ENCODE measurements at places on chromosomes 12 and 14.

GRCh38 chr12:68481181-68481941 is 129.3 kb upstream of the RAP1B start:
- no peak for DNase-seq

GRCh38 chr12:68037616-68038255 is 48.5 kb downstream of the IFNG-AS1 start:
- no peak for DNase-seq

GRCh38 chr14:22884738-22885523 is 1.9 kb downstream of the REM2 start:
- DNase-seq, result no peak

DNA sequence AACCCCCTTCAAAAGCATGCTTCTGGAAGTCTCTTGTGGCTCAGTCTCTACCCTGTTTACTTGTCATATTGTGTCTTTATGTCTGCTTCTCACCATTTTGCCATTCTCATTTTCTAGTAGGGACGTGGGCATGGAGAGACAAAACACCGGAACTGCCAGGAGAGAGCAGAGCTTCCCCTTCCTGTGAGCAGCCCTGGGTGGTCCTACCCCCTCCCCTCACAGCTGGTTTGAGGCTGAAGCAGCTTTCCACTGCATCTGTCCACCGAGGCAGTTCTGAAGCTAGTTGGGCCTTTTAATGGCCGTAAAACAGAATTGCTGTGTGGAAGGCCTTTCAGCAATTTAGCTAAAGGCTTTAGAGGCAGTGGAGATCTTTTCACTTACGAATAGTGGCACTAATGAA is 77.0 kb downstream of the PELI2 start:
- no peak for DNase-seq

GRCh38 chr12:57459750-57460467 is at the start of gene GLI1:
GLI1 (plus strand) TSS chr12:57459785; CDS start chr12:57463692, 3,907 bp downstream.
- DNase-seq, result no peak

- DNase-seq, result no peak
These were observed at the start of gene MDGA2 for GRCh38 chr14:47675466-47676314. MDGA2 (minus strand) TSS chr14:47675605.

DNA sequence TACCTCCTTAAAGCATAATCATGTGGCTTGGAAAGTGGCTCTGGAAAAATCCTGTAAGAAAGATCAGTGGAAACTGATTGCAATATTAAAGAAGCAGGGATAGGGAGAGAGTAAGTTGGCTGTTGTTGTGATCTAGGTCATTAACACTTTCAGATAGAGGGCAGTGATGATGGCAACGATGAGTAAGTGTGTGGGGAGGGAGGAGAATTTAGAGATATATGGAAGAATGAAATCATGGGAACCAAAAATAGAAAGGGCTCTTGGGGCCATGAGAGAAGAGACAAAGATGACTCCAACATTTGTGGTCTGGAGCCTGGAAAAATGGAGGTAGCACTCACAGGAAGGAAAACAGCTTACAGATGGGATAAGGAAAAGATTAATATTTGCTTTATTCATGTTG is 23.3 kb downstream of the SNRPF start:
- DNase-seq, result no peak

DNA sequence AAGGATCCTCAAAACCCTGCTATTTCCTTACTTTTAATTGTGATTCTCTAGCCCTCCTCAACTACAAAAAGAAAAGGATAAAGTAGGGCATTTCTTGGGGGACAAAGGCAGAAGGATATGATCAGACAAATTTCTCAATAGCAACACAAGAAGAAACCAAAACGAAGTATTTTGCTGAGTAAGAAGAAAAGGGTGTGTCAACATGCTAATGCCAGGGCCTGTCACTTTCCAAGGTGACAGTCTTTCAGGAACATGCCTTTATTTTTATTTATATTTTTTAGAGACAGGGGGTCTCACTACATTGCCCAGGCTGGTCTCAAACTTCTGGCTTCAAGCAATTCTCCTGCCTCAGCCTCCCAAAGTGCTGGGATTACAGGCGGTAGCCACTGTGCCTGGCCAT is 39.8 kb downstream of the CBX5 start:
- no peak for DNase-seq

- no peak for DNase-seq
These were observed 112.0 kb upstream of the RAP1B start for GRCh38 chr12:68498736-68499135.

- peak; percentile 16 for DNase-seq
These were observed 44.1 kb downstream of the PITPNM2 start for GRCh38 chr12:123106640-123107359.
